ENCODE measurements at places on chromosomes 4 and X.
A peak's percentile ranks its signal among the peaks of the same experiment; 100 is the strongest.

GRCh38 chrX:71637253-71637618 lies 18.9 kb upstream of the CXCR3 start:
- no peak for DNase-seq

- no peak for DNase-seq
These were observed 38.0 kb upstream of the FAM9C start for GRCh38 chrX:13082206-13083065.

DNA sequence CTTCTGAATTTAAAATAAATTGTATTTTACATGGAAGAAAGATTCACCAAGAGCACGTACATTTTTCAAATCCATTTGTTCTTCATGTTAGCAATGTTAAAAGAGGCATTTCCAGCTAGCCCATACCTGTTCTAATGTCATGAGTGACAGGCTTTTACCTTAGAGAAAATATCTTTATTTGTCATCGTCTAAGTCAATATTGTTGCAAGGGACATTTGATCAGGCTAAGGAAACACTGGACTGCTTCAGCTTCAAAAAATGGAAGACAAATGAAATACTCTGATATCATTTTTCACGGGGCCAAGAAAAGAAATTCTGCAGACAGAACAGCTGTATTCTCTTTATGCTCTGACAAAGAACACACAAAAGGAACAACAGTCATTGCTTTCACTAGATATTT lies 207.7 kb downstream of the RCHY1 start:
- no peak for DNase-seq

DNA sequence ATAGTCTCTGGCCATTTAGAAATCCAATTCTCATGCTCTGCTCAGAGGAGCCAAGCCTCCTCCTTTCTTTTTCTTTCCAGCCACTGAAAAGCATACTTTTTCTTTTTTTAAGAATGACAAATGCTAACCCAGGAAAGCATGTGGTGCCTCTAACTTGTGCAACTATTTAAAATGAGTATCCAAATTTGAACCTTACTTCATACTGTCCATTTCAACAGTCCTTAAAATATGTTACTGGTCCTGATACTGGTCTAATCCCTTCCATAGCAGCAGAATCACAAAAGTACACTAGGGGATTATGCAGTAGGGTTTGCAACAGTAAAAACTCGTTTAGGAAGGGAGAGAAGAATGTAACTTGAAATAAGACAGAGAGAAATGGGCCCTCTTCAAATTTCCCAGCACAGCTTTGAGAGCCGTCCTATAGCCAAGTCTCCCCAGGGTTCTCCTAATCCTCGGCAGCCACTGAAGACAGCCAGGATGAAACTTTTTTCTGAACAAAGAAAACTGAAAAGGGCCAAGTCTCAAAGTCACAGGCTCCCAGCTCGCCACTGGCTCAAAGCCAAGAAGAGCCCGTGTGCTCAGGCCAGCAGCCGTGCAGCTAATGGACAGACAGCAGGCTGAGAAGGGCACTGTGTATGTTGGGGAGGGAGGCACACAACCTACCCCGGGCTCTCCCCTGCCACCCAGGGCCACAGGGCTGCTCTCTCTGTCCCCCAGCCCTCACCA lies 39.5 kb downstream of the GPC4 start:
- no peak for DNase-seq

DNA sequence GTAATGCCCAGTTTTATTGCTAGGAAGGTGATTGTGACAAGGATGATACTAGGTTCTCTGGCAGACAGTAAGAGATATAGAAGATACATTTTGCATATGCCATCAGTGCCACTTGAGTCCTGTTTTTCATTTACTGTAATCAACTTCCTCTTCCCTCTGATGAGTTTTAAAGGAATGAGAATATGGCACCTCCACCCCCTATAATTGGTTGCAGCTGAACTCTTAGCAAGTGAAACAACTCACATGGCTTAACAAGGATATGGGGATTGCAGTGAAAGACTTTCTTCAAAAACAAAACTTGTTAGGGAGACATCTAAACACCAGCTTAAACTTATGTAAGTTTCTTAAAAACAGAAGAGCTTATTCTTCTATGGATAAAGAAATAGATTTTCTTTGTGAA lies 90.0 kb downstream of the AREG start:
- DNase-seq: no peak

DNA sequence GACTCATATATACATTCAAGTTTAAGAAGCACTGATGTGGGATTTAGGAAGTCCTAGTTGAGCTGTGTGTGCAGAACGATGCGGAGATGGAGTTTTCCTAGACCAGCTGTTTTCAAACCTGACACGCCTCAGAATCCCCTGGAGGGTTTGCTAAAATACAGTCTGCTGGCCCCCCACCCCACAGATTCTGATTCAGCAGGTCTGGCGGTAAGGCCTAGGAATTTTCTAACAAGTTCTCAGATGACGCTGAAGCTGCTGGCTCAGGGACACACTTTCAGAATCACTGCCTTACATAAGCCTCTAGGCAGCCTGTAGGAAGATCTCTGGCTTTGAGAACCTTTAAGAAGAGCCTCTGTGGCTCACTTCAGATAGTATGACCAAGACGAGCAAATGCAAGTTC lies 73.1 kb downstream of the PHEX start:
- DNase-seq: no peak

- no peak for DNase-seq
These were observed 131.7 kb upstream of the INTU start for GRCh38 chr4:127501103-127501502.

- no peak for DNase-seq
These were observed 62.4 kb downstream of the ARHGAP10 start for GRCh38 chr4:147794314-147794680.

GRCh38 chr4:129526812-129527211 lies 430.9 kb downstream of the C4orf33 start:
- DNase-seq: no peak

- peak; percentile 4 for DNase-seq
These were observed 79.5 kb upstream of the FAM9C start for GRCh38 chrX:13123857-13124345.

DNA sequence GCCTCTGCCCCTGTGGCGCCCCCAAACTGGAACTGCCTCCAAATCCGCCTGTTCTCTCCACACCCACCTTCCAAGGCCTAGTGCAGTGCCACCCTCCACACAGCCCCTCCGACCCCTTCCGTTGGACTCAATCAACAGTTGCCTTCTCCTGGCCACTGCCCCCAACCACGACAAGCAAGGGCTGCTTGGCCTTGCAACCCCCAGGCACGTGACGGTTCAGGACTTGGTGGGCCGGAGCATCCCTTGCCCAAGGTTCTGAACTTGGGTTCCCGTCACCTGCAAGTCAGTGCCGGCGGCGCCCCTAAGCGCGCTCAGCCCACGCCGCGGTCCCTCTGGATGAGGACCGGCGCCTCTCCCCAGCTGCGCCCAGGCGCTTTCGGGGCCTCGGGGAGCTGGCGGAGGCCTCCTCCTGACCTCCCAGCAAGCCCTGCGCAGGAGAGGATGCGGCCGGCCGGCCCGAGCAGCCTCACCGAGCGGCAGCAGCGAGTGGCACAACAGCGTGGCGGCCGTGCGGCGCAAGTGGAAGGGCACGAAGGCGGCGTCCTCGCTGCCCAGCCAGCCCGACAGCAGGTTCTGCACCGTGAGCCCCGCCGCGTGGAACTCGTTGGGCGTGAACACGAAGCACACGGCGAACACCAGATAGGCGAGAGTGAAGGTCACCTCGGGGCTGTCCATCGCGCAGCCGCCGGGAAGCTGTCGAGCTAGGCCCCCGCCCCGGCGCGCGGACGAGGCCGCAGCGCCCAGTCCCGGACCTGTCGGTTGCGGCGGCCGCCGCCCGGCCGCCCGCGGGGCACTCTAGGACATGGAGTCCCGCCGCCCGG lies 750 bp downstream of the TMEM129 start:
- DNase-seq: peak; percentile 45

- DNase-seq: no peak
These were observed 88.1 kb downstream of the CCSER1 start for GRCh38 chr4:90215286-90215685.

GRCh38 chr4:53432528-53433424 lies 55.3 kb downstream of the FIP1L1 start:
- no peak for DNase-seq

GRCh38 chr4:13201241-13201640 lies 282.9 kb downstream of the RAB28 start:
- no peak for DNase-seq

DNA sequence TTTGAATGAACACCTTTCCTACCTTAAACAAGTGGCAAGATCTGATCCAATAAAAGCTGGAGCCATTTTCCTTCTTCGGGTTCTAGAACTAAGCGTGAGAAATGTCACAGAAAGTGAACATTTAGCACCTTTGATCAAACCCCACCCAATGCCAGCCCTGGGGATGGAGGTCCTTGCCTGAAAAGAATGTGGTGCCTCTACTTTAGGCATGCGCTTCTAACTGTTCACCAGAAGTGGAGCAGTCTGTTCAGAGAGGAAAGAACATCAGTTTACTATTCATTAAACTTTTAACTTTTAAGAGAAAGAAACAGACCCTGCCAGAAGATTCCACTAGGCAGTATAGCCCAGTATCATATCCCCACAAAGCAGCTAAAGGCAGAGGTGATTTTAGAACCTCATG lies 75.9 kb downstream of the INTS12 start:
- DNase-seq: no peak
